ENCODE measurements at places on chromosomes 1 and 21.

DNA sequence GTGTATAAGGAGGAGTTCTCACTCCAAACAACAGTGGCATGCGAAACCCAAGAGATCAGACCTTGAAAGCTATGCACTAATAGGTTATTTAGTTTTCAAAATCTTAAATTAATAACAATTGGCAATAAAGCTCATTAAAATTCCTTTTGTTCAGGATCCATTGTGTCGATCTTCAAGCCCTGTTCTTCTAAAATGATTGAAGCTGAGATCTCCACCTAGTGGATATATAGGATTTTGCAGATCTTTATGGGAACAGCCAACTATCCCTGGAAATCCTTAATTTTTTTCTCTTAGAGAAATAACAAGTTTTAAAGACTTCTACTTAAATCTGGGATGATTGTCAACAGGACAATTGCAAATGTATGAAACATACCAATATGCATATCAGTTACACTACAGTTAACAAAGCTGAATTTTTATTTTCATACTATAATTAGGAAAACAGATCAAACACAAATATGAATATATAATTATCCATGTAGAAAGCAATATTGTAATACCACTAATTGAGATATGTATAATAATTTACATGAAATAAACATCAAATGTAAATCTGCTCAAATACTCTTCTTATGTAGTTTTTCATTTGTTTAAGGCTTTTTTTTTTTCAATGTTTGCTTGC, 43.3 kb downstream of the LRRC53 start:
- no peak for DNase-seq

DNA sequence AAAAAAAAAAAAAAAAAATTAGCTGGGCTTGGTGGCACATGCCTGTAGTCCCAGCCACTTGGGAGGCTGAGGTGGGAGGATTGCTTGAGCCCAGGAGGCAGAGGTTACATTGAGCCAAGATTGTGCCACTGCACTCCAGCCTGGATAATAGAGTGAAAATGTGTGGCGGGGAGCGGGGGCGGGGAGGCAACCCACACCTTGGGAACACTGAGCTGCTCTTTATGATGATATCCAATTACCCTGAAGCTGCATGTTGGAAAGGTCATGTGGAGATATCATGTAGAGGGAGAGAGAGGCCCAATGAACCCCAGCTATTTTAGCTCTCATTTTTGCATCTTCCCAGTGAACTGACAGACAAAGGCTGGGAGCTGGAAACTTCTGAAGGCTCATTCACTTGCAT, 48.3 kb upstream of the ZNF648 start:
- no peak for DNase-seq

- no peak for DNase-seq
Observed at GRCh38 chr1:220982686-220983085, 103.4 kb downstream of the HLX start.

DNA sequence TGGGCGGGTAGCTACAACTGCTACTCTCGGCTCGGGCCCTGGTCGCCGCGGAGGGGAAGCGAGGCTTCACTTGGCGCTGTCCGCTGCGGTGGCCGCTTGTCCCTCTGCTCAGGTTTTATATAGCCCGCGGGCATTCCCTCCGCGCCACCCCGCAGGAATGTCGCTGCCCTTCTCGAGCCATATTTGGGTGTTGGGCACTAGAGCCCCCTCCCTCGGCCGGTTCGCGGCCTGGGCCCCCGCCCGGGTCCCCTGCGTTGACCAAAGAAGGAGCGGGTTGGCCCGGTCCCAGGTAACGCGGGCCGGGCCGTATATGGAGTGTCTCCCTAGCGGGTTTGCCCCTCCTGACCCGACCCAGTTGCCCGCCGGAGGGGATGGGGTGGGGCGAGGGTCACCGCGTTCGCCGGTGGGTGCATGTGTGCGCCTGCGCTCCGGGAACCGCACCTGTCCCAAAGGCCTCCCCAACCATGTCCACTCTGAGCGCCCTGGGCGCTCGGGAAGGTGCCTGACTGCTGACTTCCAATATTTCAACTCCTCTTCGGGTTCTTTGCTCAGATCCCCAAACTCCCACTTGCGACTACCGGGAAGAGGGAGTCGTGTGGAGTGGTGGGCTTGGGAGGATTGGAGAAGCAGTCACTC, at the start of gene ACTA1:
Gene ACTA1 (minus strand): TSS at position 90 of the 636 bp plus-strand sequence. CDS start 979 bp downstream, outside the sequence.
- no peak for DNase-seq

GRCh38 chr21:37866027-37866426, 50.2 kb downstream of the KCNJ6 start:
- DNase-seq: no peak

DNA sequence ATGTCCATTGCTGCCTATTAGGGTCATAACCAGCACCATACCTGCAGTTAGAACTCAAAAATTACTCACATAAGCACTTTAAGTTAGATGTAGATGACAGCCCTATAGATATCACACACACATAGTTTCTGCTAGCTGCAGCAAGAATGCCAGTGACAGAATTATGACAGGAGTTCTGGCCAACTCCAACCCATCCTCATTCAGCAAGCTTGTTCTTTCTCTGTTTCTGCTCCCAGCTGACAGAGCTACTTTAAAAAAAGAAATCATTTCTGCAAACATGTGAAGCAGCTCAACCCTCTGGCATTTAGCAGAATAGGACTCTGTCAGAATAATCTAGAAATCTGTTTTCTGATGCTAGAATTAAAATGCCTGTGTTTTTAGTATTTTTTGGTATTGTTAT, 23.8 kb upstream of the OTUD7B start:
- DNase-seq: no peak

DNA sequence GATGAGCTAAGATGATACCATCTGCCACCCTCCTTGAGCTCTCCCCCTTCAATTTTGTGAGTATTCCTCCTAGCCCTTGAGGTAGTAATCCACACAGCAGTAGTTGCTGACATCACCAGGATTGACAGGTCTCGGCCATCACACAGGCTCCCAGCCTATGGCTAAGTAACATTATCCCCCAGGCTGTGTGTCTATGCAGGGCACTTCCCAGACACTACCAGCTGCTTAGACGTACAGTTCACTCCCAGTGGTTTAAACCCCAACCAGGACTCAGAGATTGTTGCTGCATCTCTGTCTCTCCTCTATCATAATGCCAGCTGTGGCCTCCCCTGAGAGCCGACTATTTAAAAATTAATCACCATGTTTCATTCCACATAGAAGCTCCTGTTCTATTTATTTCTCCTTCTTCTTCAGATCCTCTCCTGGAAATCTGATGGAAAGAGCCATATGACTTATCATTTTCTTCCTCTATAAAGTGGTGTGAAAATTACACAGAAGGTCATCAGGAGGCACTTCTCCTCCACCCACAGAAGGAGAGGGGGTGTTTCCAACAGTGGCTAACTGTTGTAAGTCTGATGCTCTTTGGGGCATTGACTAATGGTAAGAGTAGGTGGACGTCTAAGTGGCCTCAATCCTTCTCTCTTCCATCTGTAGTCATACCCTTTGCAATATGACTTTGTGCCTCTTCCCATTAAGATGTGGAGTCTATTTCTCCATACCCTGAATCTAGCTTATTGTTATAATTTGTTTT, 396.3 kb downstream of the SETD4 start:
- no peak for DNase-seq

DNA sequence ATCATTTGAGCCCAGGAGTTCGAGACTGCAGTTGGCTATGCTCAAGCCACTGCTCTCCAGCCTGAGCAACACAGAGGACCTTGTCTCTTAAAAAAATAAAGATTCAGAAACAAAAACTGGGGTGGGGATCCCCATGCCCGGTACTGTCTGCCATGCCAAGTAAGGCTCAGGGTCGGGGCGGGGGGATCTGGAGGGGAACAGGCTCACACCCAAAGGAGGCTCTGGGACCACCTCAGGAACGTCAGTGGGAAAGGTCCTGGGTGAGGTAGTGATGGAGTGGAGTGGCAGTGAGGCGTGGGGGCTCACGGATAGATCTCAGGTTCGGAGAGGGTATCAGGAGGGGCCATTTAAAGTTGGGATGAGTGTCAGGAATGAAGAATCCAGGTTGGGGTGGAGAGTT, 765 bp upstream of the S100A4 start:
- no peak for DNase-seq

DNA sequence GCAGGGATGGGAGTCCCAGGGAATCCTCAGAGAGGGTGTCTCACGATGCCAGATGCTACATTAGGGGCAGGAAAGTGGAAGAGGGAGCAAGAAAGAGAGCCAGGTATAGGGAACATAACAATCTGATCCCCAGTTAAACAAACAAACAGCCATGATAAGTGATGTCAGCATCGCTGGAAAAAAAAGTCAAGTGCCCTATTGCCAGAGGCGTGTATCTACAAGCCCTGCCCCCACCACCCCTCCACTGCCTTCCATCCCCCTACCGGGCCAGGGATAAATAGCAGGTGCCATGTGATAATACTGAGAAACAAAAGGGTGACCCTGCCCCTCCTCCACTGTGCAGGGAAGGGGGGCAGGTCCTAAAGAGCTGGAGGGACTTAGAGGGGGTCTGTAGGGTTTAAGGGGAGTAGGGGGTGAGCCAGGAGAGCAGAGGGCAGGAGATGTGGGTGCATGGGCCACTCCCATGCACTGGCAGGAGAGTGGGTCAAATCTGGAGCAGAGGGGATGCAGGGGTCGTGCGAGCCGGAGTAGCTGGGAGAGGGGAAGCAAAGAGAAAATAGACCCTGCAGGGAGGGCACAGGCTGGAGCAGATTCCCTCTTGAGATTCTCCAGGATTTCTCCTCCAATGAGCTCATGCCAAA, 3.4 kb downstream of the SLC26A9 start:
- no peak for DNase-seq

GRCh38 chr1:59125154-59125553, 171.7 kb upstream of the FGGY start:
- no peak for DNase-seq

DNA sequence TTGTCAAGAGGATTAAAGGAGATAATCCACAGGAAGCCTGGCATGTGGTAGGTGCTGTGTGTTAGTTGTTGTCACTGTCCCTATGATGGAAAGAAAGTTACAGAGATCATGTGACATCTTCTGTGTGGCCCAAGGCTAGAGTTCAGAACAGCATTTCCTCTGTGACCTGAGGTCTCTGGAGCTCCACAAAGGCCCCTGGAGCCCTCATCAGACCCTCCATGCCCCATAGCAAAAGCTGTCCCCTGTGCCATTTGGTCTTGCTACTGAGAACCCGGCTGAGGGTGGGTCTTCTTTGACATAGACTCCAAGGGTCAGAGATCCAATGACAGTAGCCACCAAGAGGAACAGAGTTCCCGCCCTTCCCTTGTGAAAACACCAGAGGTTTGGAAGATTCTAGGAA, 8.1 kb downstream of the CELA2B start:
- no peak for DNase-seq

- no peak for DNase-seq
Observed at GRCh38 chr1:154739654-154740053, 130.4 kb downstream of the KCNN3 start.

- no peak for DNase-seq
Observed at GRCh38 chr1:2942410-2942809, 78.9 kb upstream of the ACTRT2 start.

GRCh38 chr1:217494767-217495166, 136.1 kb downstream of the GPATCH2 start:
- DNase-seq: no peak

DNA sequence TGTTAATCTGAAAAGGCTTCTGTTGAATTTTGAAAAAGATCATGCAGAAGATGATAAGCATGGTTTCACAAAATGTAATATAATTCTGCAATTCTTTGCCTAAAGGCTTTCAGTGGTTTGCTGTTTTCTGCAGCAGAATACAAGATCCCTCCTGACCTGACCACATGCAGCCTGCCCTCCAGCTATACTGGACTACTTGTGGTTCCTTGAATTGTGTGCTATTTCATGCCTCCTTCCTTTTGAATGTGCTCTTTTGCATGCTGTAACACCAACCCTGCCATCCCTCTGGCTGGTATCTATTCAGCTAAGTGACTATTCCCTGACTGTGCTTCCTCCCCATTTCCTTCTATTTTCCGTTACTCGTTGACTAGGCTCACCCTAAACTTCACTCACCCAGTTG, 55.5 kb downstream of the CACNA1E start:
- DNase-seq: no peak

GRCh38 chr1:229557200-229557850, 1.2 kb downstream of the ABCB10 start:
- DNase-seq: no peak
